ENCODE measurements at places on chromosomes 2 and 18.
A peak's percentile ranks its signal among the peaks of the same experiment; 100 is the strongest.

- DNase-seq = no peak
Observed at GRCh38 chr2:183093857-183094657, 15.5 kb downstream of the DUSP19 start.

DNA sequence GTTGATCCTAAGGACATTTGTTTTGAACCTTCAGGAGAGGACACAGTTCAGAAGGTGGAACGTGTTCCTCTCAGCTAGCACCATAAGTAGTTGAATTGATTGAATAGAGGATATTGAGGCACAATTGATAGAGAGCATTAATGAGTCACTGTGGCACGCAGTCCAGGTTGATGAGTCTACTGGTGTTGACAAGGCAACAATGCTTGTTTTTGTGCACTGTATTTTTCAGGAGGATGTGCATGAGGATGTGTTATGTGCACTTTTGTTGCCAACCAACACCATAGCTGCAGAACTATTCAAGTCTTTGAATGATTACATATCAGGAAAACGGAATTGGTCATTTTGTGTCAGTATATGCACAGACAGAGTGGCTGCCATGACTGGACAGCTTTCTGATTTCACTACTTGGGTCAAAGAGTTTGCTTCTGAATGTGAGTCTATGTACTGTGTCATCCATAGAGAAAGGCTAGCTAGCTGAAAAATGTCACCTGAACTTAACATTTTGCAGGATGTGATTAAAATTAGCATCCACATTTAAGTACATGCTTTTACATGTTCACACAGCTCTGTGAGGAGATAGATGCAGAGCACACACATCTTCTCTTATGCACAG is 140.1 kb upstream of the B3GNT2 start:
- no peak for DNase-seq

- DNase-seq = no peak
Observed at GRCh38 chr2:190849774-190850173, 30.8 kb upstream of the GLS start.

DNA sequence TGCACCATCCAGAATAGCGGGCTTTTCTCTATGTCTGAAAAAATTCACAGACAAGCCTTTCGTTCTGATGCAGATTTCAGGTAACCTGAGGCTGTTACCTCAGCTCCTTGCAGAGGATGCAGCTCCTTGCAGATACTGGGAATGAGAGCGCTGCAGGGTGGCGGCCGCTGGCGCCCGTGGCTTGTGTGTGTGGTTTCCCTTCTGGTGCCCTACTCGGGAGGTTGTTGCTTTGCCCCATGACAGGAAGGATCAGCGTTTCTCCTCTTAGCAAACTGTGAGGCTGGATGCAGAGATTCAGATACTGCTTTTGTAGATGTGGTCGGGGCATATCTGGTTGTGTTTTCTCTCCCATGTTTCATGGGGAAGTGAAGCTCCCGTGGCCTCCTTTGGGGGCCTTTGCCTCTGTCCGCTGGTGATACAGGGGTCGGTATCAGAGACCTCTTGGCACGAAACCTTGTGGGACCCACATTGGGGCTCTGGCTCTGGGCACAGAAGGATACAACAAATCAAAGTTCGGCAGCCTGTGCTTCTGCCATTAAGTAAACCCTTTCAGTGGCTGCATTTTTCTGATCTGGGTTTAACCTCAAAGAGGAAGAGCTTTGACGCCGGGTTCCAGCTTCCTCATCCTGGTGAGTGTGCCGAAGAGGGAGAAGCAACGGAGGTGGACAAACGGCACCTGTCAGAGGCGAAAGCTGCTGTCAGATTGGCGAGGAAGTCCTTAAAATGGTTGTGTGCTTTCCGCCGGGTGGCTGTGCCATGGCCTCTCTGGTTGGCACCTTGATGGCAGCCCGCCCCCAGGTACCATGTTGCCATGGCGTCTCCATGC is 127.8 kb downstream of the MBP start:
- no peak for DNase-seq

DNA sequence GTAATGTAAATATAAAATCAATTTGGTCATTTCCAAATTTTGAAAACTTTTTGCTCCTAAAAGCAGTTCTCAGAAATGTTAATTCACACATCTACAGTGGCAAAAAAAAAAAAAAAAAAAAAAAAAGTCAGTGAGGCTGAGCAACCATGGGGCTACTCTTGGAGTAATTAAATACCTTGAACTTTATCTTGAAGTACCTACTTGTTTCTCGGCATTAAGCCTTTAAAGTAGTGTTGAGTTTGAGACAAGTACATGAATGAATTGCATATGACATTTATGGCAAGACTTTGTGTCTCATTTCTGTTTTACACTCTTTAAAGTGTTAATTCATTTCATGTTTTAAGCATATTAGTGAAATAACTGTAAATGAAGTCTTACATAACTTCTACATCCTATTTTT is 613.3 kb downstream of the XIRP2 start:
- DNase-seq = no peak

DNA sequence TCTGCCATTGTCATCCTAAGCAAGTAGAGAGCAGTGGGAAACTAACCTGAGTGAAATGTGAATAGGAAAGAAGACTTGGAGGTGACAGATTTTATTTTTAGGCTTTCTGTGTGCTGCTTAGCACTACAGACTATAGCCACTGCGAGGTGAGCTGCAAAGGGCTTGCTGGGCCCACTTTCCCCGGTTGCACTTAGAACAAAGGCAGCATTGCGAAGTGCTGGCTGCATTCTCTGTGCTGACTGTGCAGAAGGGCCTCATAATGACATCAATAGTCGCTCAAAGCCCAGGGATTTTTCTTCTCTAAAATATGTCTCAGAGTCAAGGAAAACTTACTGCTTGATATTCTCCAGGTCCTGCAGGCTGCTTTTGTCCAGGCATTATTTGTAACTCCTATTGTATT is 592.1 kb downstream of the TDRD15 start:
- DNase-seq = no peak

GRCh38 chr2:31513553-31513952 is 67.2 kb downstream of the SRD5A2 start:
- DNase-seq = no peak

DNA sequence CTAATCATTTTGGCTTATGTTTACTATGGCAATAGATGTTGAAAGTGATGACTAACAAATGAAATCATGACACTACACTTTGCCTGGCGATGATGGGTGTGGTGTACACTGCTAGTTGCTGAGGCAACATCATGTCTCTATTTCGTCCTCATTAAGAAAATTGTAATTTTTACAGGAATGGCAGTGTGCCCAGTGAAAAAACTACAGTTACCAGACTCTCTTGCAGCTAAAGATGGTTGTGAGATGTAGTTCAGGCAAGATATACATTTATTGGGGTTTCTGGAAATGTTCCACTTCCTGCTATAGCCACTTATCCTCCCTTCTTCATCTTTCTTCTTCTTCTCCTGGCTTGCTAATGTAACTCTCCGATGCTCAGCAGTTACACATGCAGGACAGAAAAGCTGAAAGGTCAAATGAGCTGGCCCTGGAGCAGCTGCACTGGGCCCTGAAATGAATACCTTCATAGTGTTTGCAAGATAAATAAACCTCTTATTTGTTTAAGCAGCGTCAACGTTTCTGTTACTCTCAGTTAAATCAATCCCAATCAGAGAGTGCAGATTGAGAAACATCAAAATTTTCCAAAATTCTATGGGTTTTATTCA is 46.0 kb downstream of the SOCS6 start:
- no peak for DNase-seq

- DNase-seq = no peak
Observed at GRCh38 chr2:186721956-186722355, 28.1 kb downstream of the FAM171B start.

DNA sequence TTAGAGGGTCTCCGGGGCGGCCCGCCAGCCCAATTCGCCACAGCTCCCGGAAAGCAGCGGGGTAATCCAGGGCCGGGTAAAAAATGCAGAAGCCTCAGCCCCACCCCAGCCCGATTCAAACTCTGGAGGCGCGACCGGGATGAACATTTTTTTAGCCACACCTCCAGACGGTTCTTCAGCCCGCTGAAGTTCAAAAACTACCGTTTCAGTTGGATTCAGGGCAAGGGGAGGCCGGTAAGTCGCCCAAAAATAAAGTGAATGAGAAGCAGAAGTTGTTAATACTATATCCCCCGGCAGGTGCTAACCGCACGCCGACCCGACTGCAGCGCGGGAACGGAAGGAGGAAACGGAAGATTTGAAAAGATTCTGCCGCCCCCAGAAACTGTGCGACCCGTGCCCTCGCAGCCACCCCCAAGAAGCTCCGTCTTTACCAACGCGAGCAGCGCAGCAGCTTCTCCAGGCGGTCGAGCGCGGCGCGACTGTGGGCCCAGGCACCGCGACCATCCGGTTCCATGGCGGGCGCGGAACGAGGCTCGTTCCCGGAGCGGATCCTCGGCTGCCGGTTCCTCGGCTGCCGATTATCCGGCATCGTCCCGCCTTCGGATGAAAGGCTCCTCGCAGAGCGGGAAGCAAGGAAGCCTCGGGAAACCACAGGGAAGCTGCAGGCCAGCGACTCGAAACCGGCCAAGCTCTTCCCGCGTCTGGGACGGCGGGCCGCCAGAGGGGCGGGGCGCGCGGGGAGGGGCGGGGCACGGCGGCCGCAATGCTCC is at the start of gene BARD1:
Gene BARD1 (minus strand): TSS at position 703 of the 770 bp plus-strand sequence. CDS start 114 bp downstream, at position 589.
- peak; percentile 57 for DNase-seq

- no peak for DNase-seq
Observed at GRCh38 chr18:32891797-32892196, 119.0 kb upstream of the KLHL14 start.

GRCh38 chr18:41266616-41267015 is 688.4 kb upstream of the PIK3C3 start:
- no peak for DNase-seq

GRCh38 chr18:48138210-48138609 is 207.8 kb upstream of the SMAD2 start:
- no peak for DNase-seq

DNA sequence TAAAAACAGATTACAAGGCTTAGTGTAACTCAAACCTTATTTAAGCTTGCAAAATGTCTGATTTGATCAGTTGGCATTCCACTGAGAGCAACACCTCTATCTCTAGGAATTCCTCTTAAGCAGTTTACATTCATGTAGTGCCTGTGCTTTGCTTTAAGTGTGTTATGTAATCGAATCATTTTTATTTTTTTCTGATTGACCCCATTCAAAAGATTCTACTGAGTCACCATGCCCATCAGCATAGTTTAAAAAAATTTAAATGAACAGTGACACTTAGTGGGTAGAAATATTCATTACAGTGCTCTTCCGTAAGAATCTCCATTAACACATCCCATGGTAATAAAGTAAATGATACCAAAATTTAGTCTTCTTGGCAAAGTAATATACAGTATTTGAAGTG is 67.8 kb upstream of the SLC4A10 start:
- DNase-seq = no peak

GRCh38 chr2:43400508-43400907 is 174.1 kb upstream of the ZFP36L2 start:
- DNase-seq = no peak

GRCh38 chr2:119731983-119732382 is 27.7 kb upstream of the PTPN4 start:
- DNase-seq = no peak

DNA sequence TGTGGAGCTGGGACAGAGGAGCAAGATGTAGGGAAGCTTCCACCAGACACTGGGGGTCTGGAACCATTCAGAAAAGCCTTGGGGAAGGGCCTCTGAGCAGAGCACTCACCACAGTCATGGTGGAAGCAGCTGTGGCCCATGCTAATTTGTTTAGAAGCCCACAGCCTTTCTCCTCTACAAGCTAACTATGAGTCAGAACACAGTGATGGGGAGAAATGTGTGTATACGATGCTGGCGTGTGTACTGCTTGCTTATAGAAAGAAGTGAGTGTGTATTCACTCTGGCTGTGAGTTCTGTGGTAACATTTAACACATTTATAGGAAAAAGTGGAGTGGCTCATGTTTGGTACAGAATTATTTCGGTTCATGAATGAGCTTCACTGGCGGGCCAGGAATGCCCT is 157.0 kb upstream of the ACAA2 start:
- no peak for DNase-seq

GRCh38 chr18:45008694-45009413 is 328.2 kb downstream of the SETBP1 start:
- no peak for DNase-seq

DNA sequence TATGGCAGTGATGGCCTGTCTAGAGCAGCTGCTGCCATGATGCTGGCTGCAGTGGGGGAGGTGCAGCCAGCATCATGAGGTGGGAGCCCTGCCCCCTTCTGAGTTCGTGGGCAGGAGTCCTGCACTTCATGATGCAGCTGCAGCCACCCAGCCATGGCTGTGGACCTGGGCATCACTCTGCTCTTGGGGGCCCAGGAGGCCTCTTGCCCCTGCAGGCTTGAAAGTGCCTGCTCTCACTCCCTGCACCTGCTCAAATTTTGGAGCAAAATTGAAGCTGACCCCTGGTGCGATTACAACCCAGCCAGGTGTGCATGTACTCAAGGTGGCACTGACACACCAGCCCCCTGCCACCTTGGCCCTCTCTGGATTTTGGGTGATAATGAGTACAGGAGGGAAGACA is 712.9 kb downstream of the NUP35 start:
- DNase-seq = no peak

DNA sequence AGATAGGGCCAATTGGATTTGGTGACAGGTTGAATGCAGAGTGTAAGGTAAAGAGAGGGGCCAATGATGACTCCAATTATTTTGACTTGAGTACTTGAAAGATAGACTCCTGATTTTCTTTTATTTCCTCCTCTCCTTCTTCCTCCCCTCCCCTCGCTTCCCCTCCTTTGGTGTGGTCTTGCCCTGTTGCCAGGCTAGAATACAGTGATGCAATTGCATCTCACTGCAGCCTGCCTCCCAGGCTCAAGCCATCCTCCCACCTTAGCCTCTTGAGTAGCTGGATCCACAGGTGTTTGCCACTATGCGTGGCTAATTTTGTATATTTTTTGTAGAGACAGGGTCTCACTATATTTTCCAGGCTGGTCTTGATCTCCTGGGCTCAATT is 2.3 kb downstream of the DGUOK start:
- DNase-seq = no peak

DNA sequence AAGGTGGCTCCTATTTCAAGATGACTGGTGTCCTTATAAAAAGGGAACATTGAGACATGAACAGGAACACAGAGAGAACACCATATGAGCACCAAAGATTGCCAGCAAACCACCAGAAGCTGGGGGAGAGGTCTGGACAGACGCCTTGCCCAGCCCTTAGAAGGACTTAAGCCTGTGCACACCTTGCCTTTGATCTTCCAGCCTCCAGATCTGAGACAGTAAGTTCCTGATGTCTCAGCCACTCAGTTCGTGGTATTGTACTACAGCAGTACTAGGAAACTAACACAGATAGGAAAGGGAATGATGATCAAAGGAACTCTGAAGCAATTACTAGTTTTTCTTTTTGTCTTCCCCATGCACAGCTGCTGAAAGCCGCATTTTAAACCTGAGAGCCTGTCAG is 137.3 kb upstream of the FHL2 start:
- DNase-seq = no peak

- no peak for DNase-seq
Observed at GRCh38 chr2:65142515-65142914, 12.6 kb upstream of the RAB1A start.

DNA sequence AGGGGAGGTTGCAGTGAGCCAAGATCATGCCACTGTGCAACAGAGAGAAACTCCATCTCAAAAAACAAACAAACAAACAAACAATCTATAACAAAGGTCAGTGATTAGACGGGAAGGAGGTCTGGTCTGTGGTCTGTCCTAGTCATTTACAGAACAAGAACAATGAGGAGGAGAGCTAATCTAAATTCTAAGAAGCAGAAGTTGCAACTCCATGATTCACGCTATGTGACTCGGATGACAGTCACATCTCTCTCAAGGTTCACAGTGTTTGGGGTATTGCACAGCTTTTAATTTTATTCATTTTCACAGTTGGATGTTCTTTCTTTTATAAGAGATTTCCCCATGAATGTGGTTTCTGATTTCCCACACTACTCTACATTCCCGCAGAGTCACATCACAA is 218.7 kb upstream of the PIEZO2 start:
- no peak for DNase-seq

Data from H1 (cell line).